CD4-positive, alpha-beta T cell treated with Interleukin-15 for 4 hours (primary cell): ENCODE measurements at places on chromosomes 12 and 14.

DNA sequence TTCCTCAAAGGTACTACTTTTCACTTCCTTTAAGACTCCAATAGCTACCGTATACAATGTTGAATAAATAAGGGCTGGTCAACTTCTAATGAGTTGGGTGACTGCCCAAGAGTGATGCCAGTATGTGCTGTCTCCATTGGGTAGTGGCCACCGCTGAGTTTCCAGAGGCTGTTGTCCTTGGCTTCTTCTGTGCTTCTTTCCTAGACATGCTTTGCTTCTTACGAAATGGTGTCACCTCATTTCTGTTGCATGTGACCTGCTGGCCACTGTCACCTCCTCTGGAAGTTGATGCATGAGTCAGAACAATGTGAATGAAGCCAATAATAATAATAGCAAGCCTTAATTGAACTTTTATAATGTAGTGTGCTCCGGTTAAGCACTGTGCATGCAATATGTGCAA, 7.5 kb upstream of the NID2 start:
- DNase-seq = no peak

- DNase-seq = no peak
Observed at GRCh38 chr14:75579338-75579864, 981 bp downstream of the FLVCR2 start.

GRCh38 chr12:111873113-111873512, 31.1 kb downstream of the MAPKAPK5 start:
- DNase-seq = no peak

GRCh38 chr14:64467101-64467500, 1.8 kb downstream of the AKAP5 start:
- DNase-seq = no peak

GRCh38 chr12:108955225-108955835, 65.5 kb downstream of the SVOP start:
- DNase-seq = no peak

- DNase-seq = no peak
Observed at GRCh38 chr12:124518051-124518932, 49.1 kb downstream of the NCOR2 start.

DNA sequence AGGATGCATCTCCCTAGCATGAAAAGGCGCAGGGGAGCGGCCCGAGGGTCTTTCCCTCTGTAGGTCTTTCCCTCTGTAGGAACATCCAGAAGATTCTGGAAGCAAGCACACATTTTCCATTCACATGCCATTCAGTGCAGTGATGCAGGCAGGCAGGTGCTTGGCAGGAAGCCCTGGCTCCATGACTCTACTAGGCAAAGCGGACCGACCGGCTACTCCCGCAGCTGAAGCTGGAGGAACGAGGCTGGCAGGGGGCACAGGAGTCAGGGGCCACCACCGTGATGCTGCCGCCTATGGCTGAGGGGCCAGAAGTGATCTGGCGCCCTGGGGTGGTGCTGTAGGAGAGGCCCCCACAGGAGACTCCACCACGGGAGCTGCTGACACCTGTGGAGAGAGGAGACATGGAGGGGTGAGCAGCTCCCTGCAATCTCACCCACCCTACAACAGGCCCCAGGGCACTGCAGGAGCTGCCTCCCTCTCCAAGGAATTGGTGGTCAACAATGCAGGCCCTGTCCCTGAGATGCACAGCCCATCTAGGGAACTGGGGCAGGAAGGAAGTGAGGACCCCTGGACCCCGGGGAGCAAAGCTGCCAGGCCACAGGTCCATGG, 6.5 kb downstream of the KRT85 start:
- no peak for DNase-seq

DNA sequence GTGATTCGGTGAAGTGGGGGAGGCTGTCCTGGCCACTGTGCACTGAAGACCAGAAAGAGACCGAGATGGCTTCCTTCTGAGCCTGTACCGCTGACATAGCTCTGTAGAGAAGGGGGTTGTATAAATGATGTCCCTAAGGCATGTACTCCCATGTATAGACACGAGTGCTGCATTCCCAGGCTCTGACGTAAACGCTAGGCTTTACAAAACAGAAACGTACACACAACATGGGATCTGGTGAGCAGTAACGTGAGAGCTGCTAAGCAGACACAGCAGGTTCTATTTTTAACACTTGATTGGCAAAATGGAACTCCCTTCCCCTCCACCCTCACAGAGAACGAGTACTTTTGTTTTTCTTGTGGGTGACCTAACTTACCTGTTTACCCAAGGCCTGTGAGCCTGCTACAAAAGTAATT, 35.9 kb downstream of the ACADS start:
- no peak for DNase-seq

- no peak for DNase-seq
Observed at GRCh38 chr12:127696963-127697362, 570.0 kb upstream of the TMEM132C start.

GRCh38 chr12:87047691-87048090, 791.5 kb upstream of the MGAT4C start:
- DNase-seq = no peak

- DNase-seq = no peak
Observed at GRCh38 chr14:104886690-104887622, 21.9 kb downstream of the CEP170B start.

GRCh38 chr14:88746052-88746451, 46.7 kb downstream of the EML5 start:
- no peak for DNase-seq

DNA sequence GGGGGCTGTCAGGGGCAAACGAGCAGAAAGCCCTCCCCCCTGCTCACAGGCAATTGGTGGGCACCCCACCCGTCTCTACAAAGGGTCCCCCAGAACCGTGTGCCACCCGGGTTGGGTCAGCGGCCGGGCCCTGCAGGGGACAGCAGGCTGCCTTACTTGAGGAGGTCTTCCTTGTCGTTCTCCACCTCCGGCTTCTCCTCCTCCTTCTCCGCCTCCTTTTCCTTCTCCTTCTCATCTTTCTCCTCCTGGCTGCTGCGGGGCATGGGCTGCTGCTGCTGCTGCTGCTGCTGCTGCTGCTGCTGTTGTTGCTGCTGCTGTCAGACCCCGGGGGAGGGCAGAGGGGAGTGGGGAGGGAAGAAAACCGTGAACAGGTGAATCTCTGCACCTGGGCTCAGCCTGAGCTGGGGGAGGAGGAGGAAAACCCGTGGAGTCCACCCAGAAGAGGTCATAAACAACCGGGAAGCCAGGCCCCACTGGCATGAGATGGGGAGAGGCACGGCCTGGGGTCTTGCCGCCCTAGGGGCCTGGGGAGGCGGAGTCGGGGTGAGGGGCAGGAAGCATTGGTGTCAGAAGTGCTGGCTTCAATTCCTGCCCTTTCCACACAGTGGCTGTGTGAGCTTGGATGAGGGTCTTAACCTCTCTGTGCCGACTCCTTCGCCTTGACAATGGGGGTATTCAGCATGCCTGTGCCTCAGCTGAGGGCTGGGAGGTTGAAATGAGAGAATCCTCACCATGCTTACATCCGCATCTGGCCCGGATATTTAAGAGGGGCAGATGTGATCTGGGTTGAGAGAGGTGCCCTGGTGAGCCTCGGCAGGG, 107.6 kb downstream of the RFLNA start:
- no peak for DNase-seq

- DNase-seq = no peak
Observed at GRCh38 chr14:69260861-69261564, 1.1 kb downstream of the GALNT16 start.
